ENCODE measurements at places on chromosomes 5 and 9. TPM values are rescaled to one million over a fixed set of nuclear protein-coding genes. Genes with fewer than 3 reads are reported as not detected.

The TEX48 gene
- not detected for total RNA-seq

The TIMD4 gene
- 0.38 TPM for total RNA-seq

The MVB12B gene
- total RNA-seq, result 8.2 TPM

The IL5 gene
- not detected for total RNA-seq

The CAMK4 gene
- 7.7 TPM for total RNA-seq

The BTNL3 gene
- total RNA-seq, result not detected

The LAMC3 gene
- total RNA-seq, result 1.1 TPM

The AFAP1L1 gene
- total RNA-seq, result 9.0 TPM

The ZBTB43 gene
- total RNA-seq, result 4.8 TPM

The DNAI1 gene
- 0.25 TPM for total RNA-seq

The CCL27 gene
- 0.25 TPM for total RNA-seq

The ST8SIA4 gene
- total RNA-seq, result 3.8 TPM

The GRIA1 gene
- not detected for total RNA-seq

The PKD2L2 gene
- not detected for total RNA-seq

The SLC6A18 gene
- not detected for total RNA-seq

The FOXD4 gene
- not detected for total RNA-seq

The CDH9 gene
- total RNA-seq, result 0.25 TPM

The ARID3C gene
- 0.51 TPM for total RNA-seq

The PPP3R2 gene
- not detected for total RNA-seq

The ENC1 gene
- 120 TPM for total RNA-seq

The ADGRD2 gene
- not detected for total RNA-seq

The COL23A1 gene
- total RNA-seq, result not detected

The PCDHGA4 gene
- total RNA-seq, result 0.33 TPM

The OR1L1 gene
- total RNA-seq, result not detected

The CA9 gene
- 0.16 TPM for total RNA-seq

The ZNF879 gene
- total RNA-seq, result 0.49 TPM

Data from mesangial cell (primary cell).